ENCODE measurements at places on chromosomes 7 and 10. TPM values are rescaled to one million over a fixed set of nuclear protein-coding genes. Genes with fewer than 3 reads are reported as not detected.

Gene TCF7L2
- total RNA-seq: 34.7 TPM

DNA sequence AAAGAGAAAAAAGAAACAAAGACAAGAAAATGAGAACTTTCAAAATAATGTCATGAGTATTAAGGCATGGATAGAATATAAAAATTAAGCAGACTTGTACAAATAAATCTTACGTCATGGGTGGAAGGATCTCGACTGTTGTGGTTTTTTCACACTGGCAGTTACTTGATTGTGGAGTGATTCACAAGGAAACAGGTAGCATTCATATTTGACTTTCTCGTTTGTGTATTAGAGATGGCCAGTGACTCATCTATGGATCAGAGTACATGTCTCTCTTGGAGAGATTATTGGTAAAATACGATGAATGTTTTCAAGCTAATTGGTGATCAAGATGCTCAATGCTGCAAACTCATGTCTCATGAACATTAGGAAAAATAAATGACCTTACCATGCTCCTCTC is 564.3 kb downstream of the GATA3 start:
- DNase-seq: no peak

Gene IDI2
- not detected for total RNA-seq

Gene NPSR1
- not detected for total RNA-seq

Gene RSU1
- 83.8 TPM for total RNA-seq

GRCh38 chr10:124210263-124210662 is 116.9 kb upstream of the CHST15 start:
- no peak for DNase-seq

Gene WDR86
- total RNA-seq: 11.1 TPM

GRCh38 chr10:31242902-31243301 is 76.1 kb upstream of the ZEB1 start:
- DNase-seq: no peak

GRCh38 chr7:23246555-23246954 is at the start of gene GPNMB:
Gene GPNMB, plus strand, starts transcription at chr7:23246775. Its CDS starts 83 bp downstream, at chr7:23246858.
- DNase-seq: peak; percentile 42

- DNase-seq: no peak
Measured at GRCh38 chr7:151660141-151660540, 140.4 kb upstream of the RHEB start.

DNA sequence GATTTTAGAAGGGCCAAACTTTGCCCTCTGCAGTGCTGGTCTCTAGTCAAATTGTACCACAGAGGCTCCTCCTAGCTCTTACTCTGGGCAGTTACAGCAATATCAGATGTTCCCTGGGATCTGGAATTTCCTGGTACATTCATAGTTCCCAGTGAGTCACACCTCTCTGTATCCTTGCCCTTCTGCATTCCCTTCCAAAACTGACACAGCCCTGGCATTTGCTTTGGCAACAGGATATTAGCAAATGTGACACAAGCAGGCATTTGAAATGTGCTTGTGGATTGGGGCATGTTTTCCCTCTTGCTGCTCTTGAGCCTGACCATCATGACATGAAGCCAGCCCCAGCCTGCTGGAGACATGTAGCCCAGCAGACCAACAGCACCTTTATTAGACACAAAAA is 284.7 kb upstream of the AKR1E2 start:
- no peak for DNase-seq

DNA sequence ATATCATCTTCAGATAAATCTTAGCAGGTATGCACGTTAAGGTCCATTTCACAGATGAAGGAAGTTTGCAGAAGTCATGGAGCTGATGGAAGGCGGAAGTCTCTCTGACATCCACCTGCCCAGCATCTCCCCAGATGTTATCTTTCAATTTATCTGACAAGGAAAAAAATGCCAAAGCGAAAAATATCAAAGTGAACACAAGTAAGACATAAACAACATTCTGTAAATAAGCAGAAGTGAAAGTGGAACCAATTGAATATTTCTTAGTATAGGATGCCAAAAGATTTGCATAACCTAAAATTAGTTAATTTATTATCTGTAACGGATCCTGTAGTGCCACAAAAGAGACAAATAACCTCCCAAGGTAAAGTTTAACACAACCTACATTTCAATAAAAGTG is 73.6 kb upstream of the NEBL start:
- DNase-seq: no peak

Gene FAM237B
- not detected for total RNA-seq

Gene HECW1
- total RNA-seq: 1.6 TPM

GRCh38 chr7:45420843-45421495 is 153.2 kb upstream of the ADCY1 start:
- no peak for DNase-seq

Gene MAT1A
- total RNA-seq: 1.4 TPM

- DNase-seq: no peak
Measured at GRCh38 chr10:16440396-16441133, 3.8 kb downstream of the PTER start.

Gene HYAL4
- not detected for total RNA-seq

Gene MYPN
- not detected for total RNA-seq

GRCh38 chr10:112753961-112754411 is 196.1 kb upstream of the TCF7L2 start:
- no peak for DNase-seq

Gene IQUB
- 0.82 TPM for total RNA-seq

- DNase-seq: no peak
Measured at GRCh38 chr7:88758381-88759229, 895 bp upstream of the ZNF804B start.

Gene KCND2
- total RNA-seq: 11.7 TPM

GRCh38 chr7:68684996-68685395 is 913.3 kb upstream of the AUTS2 start:
- no peak for DNase-seq

DNA sequence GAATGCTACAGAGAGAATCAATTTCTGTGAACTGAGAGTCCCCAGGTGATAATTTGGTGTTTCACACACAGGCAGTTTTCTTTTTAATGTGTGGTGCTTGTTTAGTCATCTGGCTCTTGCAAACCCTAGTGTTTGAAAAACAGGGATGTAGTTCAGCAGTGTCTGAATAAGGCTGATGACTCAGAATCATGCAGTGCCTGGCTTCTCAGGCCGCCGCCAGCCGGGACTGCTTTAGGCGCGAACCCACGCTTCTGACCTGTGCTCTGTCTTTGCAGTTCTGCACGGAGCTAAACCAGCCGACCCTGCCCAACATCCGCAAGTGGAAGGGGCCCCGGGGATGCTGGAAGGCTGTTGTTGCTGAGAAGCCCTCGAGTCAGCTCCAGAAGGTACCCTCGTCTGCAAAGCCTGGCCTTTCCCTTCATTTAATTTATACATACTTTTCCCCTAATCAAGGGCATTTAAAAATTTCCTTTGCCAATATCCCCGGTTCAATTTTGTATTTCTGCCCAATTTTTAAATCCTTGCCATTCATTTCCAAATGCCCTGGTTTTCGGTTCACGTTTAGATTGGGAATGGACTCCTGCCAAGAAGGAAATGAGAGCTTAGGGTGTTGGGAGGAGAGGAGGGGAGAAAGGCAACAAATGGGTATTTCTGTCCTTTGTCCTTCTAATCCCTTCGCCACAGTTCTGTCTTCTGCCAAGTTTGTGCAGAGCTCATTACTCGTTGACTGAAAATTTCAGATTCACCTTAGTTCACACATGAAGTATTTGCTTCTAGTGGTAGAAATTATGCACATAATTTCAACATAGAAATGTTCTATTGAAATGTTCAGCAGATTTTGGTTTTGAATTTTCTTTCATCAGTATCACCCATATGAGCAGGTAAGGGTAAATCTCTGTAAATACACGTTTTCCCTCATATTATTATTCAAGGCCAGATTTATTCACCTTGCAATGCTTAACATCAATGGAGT is 108.5 kb upstream of the ANLN start:
- peak; percentile 78 for DNase-seq

Gene ABCB4
- total RNA-seq: 0.48 TPM

DNA sequence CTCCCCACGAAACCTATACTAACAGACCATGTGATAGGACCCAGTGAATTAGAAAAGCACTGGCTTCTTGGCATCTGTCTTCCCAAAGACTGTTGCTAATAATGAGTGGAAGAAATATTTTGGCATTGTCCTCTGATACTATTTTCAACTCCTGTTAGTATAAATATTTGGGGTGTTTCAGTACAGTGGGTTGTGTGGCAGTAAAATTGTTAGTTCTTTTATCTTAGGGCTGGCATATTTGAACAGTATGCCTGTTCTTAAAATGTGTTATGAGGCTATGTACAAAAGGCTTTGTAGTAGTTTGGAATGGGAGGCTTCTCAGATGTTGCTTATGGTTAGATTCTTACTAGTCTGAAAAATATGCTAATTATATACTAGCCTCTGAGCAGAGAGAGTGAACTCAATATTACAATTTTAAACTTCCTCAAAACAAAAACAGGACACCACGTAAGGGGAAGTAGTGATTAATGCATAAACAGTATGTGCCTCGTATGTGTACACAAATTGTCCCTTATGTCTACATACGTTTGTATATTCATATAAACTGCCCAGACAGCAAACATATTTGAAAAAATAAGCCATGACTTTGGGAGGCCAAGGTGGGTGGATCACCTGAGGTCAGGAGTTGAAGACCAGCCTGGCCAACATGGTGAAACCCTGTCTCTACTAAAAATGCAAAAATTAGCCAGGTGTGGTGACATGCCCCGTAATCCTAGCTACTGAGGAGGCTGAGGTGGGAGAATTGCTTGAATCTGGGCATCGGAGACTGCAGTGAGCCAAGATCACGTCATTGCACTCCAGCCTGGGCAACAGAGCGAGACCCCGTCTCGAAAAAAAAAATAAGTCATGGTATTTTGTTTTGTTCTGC is 115.4 kb downstream of the ARID5B start:
- DNase-seq: no peak
